ENCODE measurements at places on chromosomes 6 and 20.

- DNase-seq, result no peak
These were observed 79.5 kb upstream of the TULP1 start for GRCh38 chr6:35592178-35592577.

GRCh38 chr6:1028723-1029122, 283.2 kb upstream of the FOXQ1 start:
- DNase-seq, result no peak

DNA sequence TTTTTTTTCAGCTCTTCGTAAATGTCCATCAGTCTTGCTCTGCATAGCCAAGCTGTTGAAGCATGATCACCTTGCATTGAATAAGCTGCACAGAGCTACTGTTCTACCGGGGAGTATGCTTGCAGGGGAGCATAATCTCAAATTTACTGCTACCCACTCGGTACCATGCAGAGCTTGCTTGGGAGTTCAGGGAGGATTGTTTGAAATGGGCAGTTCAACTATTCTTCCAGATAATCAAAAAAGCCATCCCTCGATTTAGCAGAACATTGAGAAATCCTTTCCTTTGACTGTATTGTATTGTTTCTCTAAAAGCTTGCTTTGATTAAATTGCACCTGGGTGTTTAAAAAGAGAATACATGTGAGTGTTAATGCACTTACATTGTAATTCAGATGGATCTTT, 332.6 kb downstream of the UTRN start:
- DNase-seq, result peak; percentile 81

- no peak for DNase-seq
These were observed 586 bp upstream of the LST1 start for GRCh38 chr6:31585491-31585890.

GRCh38 chr6:149227796-149228195, 89.7 kb upstream of the TAB2 start:
- DNase-seq, result no peak

DNA sequence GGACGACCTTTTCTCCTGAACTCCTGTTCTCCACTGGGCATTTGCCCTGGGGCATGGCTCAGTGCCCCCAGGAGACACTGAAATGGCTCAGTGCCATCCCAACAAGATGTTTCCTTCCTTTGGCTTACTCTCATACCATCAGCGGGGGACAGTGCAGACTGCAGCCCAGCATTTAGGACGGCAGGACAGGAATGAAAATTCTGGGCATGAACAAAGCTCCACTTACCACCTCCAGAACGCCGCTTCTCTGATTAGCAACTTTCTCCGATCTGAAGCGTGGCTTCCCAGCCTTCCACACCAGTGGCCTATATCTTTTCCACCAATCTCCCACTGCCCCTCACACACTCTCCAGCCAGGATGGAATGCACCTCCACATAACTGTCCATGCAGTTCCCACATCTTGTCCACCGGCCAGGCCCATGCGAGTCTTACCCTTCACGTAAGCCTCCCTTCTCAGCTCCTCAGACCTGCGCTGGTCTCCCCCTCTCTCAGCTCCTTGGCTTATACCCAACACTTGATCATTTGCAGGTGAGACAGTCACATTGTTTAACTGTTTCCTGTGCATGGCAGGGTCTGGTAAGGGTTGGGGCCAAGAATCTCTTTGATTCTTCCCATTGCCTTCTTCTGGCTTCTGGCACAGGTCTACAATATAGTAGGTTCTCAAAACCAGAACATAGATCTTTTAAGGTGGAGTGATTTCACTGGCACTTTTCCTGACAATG, 114.5 kb downstream of the FYN start:
- DNase-seq, result no peak

- no peak for DNase-seq
These were observed 132.3 kb downstream of the RALGAPA2 start for GRCh38 chr20:20580139-20580538.

- DNase-seq, result no peak
These were observed 195.7 kb downstream of the FARS2 start for GRCh38 chr6:5457041-5457440.

DNA sequence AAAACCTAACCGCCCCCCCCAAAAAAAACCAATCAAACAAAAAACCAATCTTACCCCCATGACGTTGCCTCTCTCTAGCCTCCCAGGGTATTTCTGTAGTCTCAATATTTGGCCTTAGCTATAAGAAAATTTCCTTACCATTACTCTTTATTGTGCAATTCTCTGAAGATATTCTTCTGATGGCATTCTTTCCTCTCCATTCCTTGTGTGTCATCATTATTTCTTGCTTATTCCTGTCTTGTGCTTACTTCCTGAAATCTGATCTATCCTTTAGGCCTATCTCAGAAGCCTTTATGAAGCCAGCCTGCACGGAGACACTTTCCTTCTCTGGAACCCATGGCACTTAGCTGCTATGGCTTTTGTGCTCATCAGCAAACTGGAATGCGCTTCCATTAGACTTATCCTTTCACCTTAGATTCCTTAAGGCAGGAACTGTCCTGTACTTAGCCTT, 65.9 kb upstream of the DDR1 start:
- DNase-seq, result no peak

DNA sequence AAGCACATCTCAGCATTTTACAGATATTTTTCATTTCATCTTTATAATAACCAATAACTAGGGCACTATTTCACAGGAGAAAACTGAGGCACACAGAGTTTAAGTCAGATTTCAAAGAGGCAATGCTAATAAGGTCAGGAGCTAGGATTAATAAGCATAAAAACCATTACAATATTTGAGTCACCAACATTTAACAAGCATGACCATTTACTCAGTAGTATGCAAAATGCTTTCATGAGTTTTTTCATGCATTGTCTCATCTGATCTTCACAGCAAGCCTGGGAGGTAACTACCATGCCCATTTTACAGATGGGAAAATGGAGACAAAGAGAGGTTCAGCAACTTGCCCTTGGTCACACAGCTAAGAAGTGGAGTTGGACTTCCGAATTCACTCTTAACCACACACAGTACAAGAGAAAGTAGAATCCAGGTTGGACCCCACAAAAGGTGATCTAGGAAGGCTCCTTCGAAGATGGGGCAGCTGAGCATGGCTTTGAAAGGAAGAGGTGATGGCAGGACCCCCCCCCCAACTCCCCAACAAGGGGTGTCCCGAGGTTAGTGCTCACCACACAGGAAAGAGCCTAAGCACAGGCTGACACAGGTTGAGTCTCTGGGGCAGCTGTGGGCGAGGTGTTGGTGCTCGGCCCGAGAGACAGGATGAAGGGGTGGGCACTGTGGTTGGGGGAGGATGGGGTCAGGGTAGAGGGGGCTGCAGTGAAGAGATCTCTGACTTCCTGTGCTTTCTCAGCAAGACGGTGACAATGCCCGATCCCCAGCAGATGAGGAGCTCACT, 108.8 kb downstream of the PREX1 start:
- DNase-seq, result no peak

DNA sequence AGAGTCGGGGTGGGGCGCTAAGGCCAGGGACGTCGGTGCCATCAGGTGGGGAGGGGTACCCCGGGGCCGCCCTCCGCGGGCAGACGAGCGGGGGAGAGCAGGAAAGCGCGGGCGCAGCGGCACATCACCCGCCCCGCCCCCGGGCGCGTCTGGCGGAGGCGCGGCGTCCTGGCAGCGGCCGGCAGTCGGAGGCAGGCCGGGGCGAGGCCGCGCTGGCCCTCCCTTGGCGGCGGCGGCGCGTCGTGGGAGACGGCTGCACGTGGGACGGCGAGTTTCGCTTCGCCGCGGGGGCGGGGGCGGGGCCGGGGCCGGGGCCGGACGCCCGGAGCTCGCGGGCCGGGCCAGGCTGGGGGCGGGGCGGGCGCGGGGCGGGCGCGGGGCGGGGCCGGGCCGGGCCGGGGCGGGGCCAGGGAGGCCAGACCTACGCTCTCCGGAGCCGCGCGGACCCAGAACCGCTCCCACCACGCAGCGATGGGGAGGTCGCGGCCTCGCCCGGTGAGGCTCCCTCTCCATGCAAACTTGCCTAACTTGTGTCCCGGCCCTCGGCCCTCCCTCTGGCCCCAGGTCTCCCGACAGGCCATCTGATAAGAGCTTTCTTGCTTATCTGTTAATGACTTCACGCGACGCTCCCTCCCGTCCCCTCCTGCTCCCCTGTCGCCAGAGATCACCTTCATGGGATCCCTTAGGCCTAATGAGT, 12.5 kb downstream of the ITPR3 start:
- peak; percentile 42 for DNase-seq

- no peak for DNase-seq
These were observed 335.9 kb downstream of the ESR1 start for GRCh38 chr6:152143359-152143758.

- no peak for DNase-seq
These were observed 26.3 kb downstream of the METTL24 start for GRCh38 chr6:110331816-110332215.

GRCh38 chr6:98839781-98840361, 5.5 kb downstream of the POU3F2 start:
- peak; percentile 47 for DNase-seq

All from NCI-H748 treated with DMSO at 0.1 percent for 48 hours (cell line).